ENCODE measurements at places on chromosomes 6 and 20.
A peak's percentile ranks its signal among the peaks of the same experiment; 100 is the strongest.

GRCh38 chr20:48784273-48784641 is 43.5 kb downstream of the PREX1 start:
- DNase-seq = no peak

- DNase-seq = no peak
These were observed 95.6 kb downstream of the KIF16B start for GRCh38 chr20:16477632-16478031.

DNA sequence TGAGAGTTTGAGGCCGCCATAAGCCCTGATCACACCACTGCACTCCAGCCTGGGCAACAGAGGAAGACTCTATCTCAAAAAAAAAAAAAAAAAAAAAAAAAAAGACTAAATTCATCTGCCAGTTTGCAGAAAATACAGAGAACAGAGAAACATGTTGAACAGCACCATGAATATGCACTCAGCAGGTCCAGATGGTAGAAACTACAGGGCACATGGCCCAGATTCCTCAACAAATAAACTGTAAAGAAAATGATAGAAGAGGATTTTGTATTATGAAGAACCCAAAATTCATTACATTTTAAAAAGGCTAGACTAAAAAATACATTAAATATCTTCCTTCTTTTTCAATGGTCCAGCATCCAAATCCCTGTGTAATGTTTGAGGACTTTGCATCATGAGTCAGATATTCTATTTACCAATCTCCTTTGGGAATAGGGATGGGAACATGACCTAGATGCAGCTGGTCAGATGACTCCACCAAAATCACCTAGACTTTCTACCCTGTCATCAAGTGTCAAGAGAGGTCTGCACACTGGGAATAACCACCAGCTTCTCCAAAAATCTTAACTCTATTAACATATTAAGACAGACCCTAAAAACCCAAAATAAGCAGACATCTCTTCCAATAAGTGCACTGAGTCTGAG is 189.1 kb upstream of the TCF21 start:
- no peak for DNase-seq

GRCh38 chr6:34383161-34383631 is 9.3 kb downstream of the NUDT3 start:
- DNase-seq = no peak

DNA sequence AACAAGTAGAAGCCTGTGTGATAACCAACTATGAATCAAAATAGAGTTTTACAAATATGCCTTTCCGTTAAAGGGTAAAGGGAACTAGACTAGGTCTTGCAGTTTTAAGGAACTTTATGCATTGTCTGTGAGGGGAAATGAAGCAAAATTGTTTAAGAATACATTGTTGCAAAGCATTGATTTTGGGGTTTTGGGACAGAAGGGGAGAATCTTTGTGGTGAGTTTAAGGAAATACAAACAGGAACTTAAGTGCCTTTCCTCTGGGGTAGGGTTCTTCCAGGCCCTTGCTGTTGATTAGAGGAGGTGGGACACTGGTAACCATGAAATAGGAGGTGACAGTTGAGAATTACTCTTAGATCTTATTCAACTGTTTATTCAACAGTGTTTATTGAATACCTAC is 4.7 kb downstream of the MAPK14 start:
- DNase-seq = no peak

DNA sequence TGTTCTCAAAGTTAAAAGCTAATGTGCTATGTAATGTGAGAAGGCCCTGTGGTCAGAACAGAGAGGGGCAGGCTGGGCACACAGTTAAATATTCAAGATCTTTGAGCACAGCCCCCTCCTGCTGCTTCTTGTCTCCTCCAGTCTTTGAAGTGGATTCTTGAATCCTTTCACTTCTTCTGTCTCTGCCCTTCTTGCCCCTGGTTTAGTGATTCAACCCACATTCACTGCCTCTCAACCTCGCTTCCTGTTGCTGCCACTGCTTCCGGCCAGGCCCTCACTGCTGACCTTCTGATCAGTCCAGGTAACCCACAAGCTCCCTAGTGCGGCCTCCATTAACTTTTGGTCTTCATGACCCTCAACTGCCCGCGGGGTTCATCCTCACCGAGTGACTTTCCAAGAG is 417.3 kb upstream of the NOX3 start:
- DNase-seq = no peak

DNA sequence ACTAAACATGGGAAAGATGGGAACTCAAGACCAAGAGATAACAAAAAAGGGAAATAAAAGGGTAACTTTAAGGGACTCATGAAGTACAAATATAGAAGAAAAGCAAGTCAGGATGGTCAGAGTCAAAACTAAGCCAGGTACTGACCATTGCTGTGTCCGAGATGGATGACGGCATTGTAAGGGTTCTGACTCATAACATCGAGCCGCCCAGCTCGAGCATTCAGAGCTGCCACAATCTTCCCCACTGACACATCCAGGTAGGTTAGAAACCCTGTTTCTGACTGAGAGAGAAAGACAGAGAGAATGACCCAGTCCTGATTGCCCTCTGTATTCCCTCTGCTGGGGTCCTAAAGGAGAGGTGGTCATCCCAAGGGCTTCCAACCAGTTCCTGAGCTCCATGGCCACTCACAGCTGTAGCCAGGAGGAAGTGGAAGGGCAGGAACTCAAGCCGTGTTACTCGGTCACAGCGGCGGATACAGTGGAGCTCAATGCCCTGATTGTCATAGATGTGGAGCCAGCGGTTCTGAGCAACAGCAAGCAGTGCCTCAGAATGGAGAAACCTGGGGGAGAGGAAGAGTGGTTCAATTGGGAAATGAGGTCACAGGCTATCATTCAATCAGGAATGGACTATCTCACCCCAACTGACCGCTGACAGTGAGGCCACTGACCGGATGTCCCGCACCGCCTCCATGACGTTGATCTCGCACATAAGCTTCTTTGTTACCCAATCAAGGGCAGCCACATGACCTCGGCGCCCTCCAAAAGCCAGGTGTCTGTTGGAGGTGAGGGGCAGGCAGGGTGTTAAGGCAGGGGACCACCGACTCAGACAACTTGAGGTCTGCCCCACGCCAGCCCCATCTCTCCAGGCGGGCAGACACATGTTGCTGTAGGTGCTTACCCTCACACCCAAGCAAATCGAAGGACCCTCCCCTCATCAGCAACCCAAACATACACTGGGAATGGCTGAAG is 1.8 kb downstream of the WDR46 start:
- no peak for DNase-seq

- DNase-seq = no peak
These were observed 24.5 kb downstream of the MAPK14 start for GRCh38 chr6:36052097-36052496.

- DNase-seq = no peak
These were observed 146.9 kb downstream of the PDE10A start for GRCh38 chr6:165515963-165516624.

- no peak for DNase-seq
These were observed 21.2 kb upstream of the ENPP5 start for GRCh38 chr6:46191961-46192360.

GRCh38 chr20:43187476-43188233 is 2.1 kb downstream of the PTPRT start:
- DNase-seq = peak; percentile 90

- no peak for DNase-seq
These were observed 25.4 kb upstream of the MRPS10 start for GRCh38 chr6:42243046-42243445.

DNA sequence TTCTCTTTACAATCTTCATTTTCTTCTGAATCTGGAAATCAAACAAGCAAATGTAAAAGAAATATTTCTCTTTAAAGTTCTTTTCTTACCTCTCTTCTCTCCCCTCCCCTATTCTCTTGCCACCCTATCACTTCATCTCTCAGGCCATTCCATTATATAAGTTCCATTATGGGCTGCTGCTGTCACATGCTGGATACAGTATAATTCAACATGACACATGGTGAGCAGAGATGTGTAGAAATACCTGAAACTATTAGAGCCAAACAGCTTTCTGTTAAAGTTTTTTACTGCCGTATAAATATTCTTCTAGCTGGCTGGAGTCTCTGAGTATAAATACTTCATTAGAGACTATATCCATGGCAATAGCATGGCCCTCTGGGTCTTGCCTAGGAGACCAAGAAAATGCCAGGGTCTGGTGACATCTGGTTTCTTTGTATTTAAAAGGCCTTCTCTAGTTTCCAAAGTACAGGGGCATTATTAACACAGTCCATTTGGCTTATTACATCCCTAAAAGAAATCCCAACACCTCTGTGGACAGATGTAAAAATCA is 139.6 kb downstream of the TFAP2B start:
- no peak for DNase-seq

- DNase-seq = no peak
These were observed 26.0 kb upstream of the CDK19 start for GRCh38 chr6:110841266-110841665.

DNA sequence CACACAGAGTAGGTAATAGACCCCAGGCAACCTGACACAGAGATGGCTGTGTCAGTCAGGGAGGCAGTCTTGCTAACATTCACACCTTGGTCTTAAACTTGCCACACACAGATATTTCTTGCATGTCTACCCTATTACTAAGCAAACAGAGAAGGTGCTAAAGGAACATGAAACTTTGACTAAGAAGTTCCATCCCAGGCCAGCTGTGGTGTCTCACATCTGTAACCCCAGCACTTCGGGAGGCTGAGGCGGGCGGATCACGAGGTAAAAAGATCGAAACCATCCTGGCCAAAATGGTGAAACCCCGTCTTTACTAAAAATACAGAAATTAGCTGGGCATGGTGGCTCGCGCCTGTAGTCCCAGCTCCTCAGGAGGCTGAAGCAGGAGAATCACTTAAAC is 222.4 kb upstream of the JARID2 start:
- peak; percentile 79 for DNase-seq

- DNase-seq = no peak
These were observed 229.3 kb downstream of the GRM1 start for GRCh38 chr6:146258206-146258605.

GRCh38 chr6:27472182-27472616 is 706 bp downstream of the ZNF184 start:
- DNase-seq = peak; percentile 89

DNA sequence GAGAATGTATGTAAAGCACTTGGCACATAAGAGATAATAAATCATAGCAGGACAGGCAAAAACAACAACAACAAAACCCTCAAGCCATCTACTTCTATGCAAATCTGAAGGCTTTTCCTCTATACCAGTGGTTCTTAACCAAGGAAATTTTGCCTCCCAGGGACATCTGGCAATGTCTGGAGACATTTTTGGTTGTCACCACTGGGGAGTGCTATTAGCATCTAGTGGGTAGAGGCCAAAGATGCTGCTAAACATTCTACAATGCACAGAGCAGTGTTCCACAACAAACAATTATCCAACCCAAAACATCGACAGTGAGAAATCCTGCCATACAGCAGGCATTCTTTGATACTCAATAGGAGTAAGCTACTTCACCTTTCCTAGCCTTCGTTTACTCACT is 28.2 kb downstream of the NDRG3 start:
- DNase-seq = peak; percentile 72

GRCh38 chr6:87139236-87139635 is 16.1 kb upstream of the ZNF292 start:
- DNase-seq = peak; percentile 86

GRCh38 chr6:80245043-80245442 is 138.6 kb downstream of the BCKDHB start:
- no peak for DNase-seq

- DNase-seq = peak; percentile 82
These were observed 12.0 kb downstream of the ZNF217 start for GRCh38 chr20:53581444-53582250.

- no peak for DNase-seq
These were observed 3.3 kb upstream of the PACSIN1 start for GRCh38 chr6:34462551-34462971.

- DNase-seq = no peak
These were observed 11.6 kb upstream of the NQO2 start for GRCh38 chr6:2988094-2988425.

GRCh38 chr6:2410656-2411380 is 165.4 kb upstream of the GMDS start:
- no peak for DNase-seq

DNA sequence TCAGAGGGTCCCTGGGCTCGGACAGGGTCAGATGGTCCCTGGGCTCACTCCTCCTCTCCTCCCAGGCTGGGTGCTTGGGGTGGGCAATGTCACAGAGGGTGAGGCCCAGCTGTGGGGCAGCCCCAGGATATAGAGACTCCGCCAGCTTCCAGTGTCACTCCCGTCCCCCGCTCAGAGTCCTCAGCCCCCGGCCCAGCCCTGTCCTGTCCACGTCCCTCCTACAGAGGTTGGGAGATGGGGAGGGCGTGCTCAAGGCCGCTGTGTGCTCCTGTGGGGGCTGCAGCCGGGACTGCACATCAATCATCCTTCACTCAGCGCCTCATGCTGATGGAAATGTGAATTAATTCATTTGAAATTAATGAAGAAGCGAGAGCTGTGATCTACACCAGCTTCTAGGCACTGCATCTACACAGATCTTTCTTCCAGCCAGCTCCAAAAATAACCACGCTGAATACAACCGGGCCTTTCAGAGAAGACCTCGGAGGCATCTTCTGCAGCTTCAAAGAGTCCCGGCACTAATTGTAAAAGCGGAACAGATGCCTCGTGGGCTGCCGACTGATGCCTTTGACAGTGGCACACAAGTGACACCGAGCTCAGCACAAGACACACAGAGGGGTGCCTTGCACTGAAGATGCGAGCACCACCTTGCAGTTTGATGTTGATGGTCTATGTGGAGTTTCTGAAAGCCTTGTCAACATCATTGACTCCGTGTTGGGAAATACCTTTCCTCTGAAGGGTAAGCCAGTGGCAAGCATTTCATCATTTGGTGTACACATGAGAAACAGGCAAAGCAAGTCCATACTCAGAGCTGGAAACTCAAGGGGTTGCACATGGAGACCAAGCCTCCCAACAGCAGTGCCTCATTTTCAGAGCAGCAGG is 39.3 kb downstream of the DACT2 start:
- DNase-seq = no peak

GRCh38 chr6:104941729-104942091 is 15.2 kb upstream of the LIN28B start:
- no peak for DNase-seq

DNA sequence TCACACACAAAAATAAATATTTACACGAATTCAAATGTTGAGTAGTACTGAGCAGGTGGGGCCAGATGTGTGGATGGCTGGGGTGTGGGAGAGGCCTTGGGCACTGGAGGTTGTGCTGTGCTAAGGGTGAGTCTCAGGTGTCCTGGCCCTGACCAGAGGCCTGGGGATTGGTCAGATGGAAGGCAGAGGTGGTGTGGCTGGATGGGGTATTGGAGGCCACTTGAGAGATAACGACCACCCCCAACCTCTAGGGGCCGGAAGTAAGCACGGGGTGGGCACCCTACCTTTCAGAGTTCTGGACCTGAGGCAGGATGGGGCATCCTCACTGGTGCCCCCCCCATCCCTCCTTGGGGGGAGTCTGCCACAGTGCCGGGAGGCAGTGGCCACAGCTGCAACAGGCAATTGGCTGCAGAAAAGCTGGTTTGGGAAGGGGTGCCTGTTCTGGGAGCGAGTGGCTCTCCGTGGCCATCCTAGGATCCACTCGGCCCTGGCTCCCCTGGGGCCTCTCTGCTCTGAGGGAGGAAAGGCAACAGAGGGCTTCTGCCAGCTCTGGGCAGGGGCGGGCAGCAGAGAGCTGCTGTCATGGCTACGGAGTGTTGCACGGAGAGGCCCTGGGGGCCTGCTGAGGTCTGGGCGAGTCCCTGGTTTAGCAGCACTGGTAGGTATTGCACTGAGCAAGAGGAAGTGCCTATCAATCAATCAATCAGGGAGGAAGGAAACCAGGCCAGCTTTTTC is 87.6 kb downstream of the ASXL1 start:
- peak; percentile 57 for DNase-seq
